Central memory CD4-positive, alpha-beta T cell (primary cell): ENCODE measurements at places on chromosomes 2 and 18.

- no peak for DNase-seq
These were observed 3.6 kb downstream of the ECEL1 start for GRCh38 chr2:232483923-232484627.

- DNase-seq = no peak
These were observed 112.5 kb downstream of the EFEMP1 start for GRCh38 chr2:55811048-55811447.

GRCh38 chr2:129565551-129566109 lies 413.8 kb upstream of the RAB6C start:
- DNase-seq = no peak

GRCh38 chr2:132766573-132766972 lies 96.6 kb upstream of the LYPD1 start:
- no peak for DNase-seq

GRCh38 chr2:232323328-232323650 lies 55.3 kb upstream of the ALPP start:
- no peak for DNase-seq

GRCh38 chr2:47486841-47487497 lies 84.0 kb downstream of the MSH2 start:
- no peak for DNase-seq

DNA sequence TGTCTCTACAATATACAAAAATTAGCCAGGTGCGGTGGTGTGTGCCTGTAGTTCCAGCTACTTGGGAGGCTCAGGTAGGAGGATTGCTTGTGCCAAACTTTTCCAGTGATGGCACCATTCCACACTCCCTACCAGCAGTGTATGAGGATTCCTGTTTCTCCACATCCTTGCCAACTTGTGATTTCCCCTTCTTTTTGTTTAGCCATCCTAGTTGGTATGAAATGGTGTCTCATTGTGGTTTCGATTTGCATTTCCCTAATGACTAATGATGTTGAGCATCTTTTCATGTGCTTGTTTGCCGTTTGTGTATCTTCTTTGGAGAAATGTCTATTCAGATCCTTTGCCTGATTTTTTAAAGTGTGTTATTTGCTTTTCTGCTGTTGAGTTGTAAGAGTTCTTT lies 41.0 kb downstream of the EPB41L5 start:
- DNase-seq = no peak

DNA sequence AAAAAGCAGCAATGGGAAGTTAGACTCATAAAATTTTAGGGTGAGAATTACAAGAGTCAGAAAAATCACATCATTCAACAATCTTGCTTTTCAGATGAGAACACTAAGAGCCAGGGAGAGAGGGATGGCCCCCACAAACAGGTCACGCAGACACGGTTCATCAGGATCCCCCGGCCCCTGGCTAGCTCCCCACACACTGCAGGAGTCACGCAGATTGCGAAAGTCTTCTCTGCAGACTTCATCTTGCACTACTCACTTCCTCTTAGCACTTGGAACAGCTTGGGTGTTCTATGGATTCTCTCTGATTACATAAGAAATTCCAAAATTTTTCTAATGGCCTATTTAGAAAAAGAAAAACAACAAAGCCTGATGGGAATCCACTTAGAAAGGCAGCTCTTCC lies 21.6 kb upstream of the SULT1C2 start:
- DNase-seq = no peak

- no peak for DNase-seq
These were observed 1.3 kb downstream of the PIAS2 start for GRCh38 chr18:46915800-46916550.

GRCh38 chr18:51824746-51825145 lies 515.3 kb upstream of the DCC start:
- DNase-seq = no peak

GRCh38 chr2:24816404-24816803 lies 23.2 kb downstream of the CENPO start:
- DNase-seq = no peak

- DNase-seq = no peak
These were observed 159.9 kb downstream of the LOXHD1 start for GRCh38 chr18:46497129-46497528.

- DNase-seq = no peak
These were observed 117.0 kb upstream of the EPAS1 start for GRCh38 chr2:46180189-46180588.

DNA sequence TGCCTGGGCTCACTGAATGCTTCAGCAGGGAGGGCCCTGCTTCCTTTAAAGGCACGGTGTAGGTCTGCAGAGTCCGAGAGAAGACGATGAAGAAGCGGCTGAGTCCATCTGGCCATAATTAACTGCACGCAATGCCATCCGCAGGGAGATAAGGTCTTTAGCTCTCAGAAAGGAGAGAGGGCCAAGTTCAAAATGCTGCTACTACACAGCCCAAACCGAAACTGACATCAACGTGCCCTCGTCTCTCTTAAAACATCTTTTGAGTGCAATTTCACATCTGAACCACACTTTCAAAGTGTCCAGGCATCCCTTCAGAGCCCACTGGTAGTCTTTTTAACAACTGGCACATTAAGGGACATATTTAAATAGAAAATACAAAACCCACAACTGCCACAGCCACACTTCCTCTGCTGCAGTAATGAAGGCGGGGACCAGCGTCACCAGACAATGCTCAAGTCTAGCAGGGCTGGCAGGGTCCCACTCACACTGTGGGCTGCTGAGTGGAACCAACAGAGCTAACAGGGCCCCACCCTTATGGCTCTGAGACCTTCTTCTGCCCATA lies 35.8 kb downstream of the ST3GAL5 start:
- peak; percentile 77 for DNase-seq

- no peak for DNase-seq
These were observed 153.3 kb downstream of the METTL4 start for GRCh38 chr18:2417861-2418610.

DNA sequence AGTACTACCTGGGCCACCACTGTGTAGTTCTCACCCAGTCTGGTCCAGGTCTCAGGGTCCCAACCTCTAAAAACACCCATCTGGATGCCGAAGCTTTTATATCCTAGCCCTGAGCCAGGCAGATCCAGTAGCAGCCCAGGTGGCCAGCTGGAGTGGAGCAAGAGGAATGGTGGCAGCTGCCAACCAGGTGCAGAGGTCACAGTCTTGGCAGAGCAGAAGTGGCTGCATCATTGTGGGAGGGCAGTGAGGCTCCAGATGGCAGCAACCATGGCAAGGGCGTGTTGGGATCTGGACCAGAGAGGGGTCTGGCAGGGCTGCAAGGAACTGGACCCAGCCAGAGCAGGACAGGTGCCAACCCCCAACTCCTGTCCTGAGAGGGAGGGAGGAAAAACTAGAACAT lies 72.2 kb upstream of the AGAP1 start:
- DNase-seq = no peak

GRCh38 chr2:232744963-232745362 lies 31.4 kb downstream of the KCNJ13 start:
- no peak for DNase-seq

DNA sequence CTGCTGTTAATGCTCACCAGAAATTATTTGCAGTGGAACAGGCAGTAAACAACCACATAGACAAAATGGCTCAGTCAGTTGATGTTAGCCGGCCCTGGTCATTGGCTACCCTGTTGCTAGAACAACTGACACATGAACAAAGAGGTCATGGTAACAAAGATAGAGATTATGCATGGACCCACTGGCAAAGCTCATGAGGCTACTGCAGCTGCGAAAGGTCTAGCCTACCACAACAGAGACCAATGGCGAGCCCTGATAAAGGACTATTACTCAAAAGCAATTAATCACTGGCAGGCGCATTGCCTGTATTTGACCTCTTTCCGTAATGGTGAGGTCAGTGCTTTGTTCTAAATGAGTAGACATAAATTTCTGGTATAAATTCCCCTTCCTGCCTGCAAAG lies 474.2 kb downstream of the DSC3 start:
- DNase-seq = no peak

- no peak for DNase-seq
These were observed 245.9 kb downstream of the TFCP2L1 start for GRCh38 chr2:121038891-121039616.

DNA sequence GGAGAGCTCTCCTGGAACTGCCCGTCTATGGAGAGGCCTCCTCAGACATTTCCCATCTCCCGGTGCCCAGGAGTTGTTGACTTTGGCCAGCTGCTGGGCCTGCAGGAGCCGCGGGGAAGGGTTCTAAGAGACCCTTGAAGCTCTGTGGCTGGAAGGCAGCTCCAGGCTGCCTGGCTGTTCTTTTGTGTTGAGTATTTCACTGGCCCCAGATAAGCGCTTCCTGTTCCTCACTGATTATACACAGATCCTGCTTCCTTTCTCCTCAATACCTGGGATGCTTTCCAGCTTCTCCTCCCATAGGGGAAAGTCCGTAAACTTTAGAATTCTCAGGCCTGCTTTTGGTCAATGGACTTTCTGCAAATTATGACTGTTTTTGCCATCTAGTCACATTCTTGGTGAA lies 57.8 kb downstream of the TGOLN2 start:
- no peak for DNase-seq

GRCh38 chr2:1585635-1586034 lies 158.7 kb downstream of the PXDN start:
- DNase-seq = no peak

GRCh38 chr18:9333441-9334328 lies 888 bp upstream of the TWSG1 start:
- DNase-seq = no peak

- DNase-seq = peak; percentile 61
These were observed 513 bp downstream of the TRIP12 start for GRCh38 chr2:229921101-229921891.
